ENCODE measurements at places on chromosomes 3 and 15.

DNA sequence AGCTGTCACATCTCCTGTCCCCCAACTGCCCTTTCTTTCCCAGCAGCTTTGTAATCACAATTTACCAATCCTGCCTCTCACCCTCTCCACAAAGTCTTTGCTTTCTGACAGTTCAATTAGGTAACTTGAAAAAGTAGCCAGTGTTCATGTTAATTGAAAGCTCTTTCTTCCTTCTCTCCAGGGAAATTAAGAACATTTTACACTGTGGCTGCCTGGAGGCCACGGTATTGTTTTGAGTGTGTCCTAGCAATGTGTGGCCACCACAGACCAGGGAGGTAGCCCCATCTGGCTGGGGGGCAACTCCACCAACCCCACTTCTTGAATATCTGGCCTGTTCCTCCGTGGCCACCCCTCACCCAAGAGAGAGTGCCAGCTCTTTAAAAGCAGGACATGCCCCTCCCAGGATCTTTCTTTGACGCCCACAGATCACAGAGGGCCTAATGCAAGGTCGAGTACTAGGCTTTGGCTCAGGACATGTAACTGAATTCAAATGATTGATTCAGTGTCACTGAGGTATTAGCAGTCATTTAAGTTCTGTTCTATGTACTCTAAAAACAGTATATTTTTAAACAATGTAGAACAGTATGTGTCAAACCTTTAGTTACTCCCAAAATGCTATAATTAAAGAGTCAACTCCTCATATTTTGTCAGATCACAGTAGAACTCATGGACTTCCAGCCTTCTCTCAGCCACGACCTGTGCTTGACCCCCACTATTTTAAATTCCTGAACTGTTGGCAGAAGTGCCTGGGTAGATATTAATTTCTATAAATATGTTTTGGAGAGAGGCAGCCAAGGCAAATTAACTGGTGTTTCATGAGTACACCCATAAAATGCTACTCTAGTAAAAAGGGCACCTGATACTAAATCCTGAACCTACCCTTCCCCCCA lies 164.5 kb downstream of the TNIK start:
- DNase-seq = no peak

DNA sequence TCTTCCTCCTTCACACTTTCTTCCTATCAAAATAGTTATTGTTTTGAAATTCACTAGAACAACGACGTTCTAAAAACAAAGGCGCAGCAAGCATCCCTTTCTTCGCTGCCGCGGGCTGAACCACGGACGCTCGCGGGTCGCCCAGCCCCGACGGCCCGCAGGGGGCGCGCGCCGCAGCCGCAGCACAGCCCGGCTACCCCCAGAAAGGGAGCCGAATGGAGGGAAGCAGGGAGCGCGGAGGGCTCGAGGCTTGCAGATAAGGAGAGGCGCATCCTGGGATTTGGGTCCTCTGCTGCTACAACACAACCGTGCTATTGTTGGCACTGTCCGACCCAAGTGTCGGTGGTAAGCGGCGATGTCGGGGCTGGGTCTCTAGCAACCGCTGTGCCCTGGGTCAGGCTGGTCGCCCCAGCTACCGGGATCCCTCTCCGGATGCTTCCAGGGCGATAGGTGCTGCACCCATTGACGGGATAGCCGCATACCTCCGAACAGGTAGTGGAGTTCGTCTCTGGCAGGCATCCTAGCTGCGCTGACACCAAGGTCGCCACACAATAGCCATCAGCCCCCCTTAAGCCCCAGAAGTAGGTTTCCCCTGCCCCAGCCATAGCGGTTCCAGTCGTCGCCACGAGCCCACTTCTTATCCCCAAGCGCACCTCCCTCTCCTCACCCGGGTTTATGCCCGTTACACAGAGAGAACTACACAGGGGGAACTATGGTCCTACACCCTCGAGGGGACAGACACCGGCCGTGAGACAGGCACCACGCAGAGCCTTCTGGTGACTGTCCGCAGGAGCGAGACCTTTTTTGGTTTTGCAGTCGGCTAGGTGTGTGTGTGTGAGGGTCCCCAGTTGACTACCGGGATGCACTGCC lies 6.0 kb downstream of the ONECUT1 start:
- no peak for DNase-seq

- DNase-seq = no peak
These were observed 31.4 kb downstream of the RGMA start for GRCh38 chr15:93057618-93058017.

- no peak for DNase-seq
These were observed 251.6 kb upstream of the ZPLD1 start for GRCh38 chr3:102183186-102183585.

- DNase-seq = no peak
These were observed 366.7 kb upstream of the ROBO2 start for GRCh38 chr3:76673171-76673570.

GRCh38 chr15:38873158-38873557 lies 308.5 kb upstream of the RASGRP1 start:
- DNase-seq = no peak

GRCh38 chr15:71328453-71328852 lies 213.2 kb downstream of the THSD4 start:
- no peak for DNase-seq

DNA sequence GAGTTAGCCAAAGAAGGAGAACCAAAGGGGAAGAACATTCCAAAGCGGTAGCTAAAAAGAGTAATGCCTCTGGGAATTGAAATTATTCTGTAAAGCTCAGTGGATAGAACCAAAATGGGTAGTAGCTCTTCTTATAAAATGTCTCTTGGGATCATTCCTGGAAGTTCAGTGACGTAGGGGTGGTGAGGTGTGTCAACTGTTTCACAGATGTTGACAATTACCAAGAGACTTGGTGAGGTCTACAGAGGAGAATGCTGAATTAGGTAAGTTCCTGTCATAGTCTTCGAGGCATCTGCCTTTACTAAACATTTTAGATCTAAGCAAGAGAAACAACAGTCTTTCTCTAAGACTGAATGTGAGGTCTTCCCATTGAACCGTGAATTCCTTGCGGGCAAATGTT lies 67.8 kb downstream of the TPRG1 start:
- no peak for DNase-seq

GRCh38 chr3:101725194-101725889 lies 928 bp downstream of the CEP97 start:
- DNase-seq = no peak

DNA sequence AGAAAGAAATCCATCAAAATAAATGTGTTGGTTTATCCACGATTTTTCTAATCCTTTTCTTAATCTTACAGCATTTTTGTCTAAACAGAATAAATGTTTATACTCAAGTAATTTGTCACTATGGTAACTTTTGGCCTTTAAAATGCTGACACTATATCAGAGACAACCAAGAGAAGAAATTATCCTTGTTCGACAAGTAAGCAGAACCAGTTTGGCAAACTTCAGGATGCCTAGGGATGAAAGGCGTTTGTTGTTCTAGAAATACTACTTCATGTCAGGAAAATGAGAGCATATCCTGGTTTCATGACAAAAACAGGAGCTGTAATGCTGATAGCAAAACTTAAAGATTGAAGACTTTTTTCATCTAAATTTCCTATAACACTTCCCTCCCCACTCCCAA lies 308.0 kb upstream of the ATP11B start:
- no peak for DNase-seq

DNA sequence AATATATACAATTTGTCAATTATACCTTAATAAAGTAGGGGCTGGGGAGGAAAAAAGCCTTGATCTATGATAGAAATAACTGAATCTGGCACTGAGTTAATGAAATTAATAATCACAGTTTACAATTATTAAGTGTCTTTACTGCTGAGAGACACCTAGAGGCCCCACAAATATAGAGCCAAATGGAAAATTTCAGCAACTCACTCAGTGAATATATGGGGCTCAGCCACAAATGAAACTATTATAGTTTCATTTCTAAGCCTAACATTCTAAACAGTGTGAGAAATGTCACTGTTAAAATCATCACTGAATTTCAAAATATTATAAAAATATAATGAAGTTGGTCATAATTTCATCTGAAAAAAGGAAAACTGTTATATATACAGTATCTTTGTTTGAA lies 40.3 kb downstream of the GNB4 start:
- DNase-seq = no peak

- DNase-seq = no peak
These were observed 161.2 kb upstream of the SYNPR start for GRCh38 chr3:63116922-63117321.

GRCh38 chr3:31980530-31981205 lies 394 bp downstream of the OSBPL10 start:
- peak; percentile 29 for DNase-seq

GRCh38 chr15:58344213-58345070 lies 87.3 kb upstream of the LIPC start:
- no peak for DNase-seq

- no peak for DNase-seq
These were observed 74.5 kb downstream of the TLE3 start for GRCh38 chr15:70023064-70023768.

GRCh38 chr15:51757450-51757849 lies 6.1 kb downstream of the TMOD2 start:
- no peak for DNase-seq

GRCh38 chr15:43886558-43886957 lies 59.8 kb downstream of the WDR76 start:
- DNase-seq = no peak

GRCh38 chr3:72728958-72729467 lies 119.2 kb downstream of the SHQ1 start:
- no peak for DNase-seq

GRCh38 chr3:127015282-127016042 lies 32.5 kb downstream of the PLXNA1 start:
- no peak for DNase-seq

DNA sequence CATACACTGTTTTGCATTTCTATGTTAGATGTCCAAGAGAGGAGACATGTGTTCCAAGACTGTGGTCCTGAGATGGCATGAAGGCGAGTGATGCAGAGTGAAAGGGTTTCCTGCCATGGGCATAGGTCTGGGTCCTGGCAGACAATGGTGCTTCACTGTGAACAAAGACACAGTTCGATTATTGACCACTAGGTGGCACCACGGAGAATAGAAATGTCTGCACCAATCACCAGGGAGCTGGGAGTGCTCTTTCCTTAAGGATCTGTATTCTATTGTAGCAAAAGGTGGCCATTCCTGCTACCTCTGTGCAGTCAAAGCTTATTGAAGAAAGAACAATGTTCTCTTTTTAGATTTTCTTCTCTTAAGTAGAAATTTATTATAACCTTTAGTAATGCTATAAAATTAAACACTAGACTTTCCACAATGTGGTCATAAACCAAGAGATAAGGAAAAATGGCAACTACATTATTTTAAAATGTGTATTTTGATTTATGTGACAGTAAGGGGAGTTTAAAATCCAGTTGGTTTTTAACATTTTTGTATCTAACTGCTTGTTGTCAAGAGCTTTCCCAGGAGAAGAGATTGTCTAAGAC lies 88.7 kb downstream of the GABRG3 start:
- no peak for DNase-seq

- DNase-seq = no peak
These were observed 91.7 kb upstream of the PRICKLE2 start for GRCh38 chr3:64316971-64317370.

DNA sequence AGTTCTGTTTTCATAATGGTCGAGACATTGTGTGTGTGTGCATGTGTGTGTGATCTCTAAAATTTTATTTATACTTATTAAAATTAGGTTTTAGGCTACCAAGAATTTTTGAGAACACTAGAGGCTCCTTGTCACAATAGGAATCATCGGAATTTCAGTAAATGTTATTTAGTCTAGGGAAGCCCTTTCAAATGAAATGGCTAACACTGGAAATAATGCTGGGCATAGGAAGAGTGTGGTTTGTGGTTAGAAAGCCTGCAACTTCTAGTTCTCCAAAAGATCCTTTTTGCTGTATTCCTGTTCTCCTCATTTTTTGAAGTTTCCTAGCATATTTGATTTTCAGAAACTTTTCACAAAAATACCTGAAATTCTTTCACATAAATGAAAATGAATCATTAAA lies 92.5 kb upstream of the MBNL1 start:
- no peak for DNase-seq

DNA sequence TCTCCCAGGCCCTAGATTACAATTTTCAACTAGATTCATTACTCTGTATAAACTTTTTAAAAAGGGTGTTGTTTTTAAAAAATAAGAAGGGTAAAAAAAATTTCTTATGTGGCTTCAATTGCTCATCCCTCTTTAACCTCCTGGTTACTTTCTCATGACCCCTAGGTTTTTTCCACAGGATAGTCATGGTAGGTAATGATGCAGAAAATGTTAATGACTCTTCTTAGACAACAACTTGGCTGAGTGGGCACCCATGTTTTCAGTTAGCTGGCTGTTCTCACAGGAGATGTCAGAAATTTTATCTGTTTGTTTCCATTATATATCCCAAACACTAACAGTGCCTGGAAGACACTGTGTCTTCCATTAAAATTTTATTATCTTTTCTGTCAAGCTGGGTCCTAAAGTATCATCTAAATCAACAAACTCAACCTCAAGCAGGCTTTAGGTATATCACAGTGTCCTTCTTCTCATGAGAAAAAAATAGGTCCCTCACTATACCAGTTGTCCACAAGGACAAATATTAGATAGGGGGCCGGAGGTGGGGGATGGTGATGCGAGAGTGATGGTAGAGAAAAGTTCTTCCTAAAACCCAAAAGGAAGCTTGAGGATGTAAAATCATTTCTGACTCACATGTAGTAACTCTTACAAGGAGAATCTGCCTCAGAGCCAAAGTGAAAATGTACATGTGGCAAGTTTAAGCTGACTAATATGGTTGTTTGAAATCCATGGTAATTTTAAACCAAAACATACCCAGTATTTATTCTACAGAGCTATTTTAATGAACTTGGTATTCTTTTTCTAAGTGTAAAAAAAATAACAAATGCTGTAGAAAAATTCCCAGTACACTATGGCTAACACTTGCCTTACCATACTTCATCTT lies 43.3 kb downstream of the PLOD2 start:
- DNase-seq = no peak

- no peak for DNase-seq
These were observed 460.7 kb upstream of the RASGRP1 start for GRCh38 chr15:39025321-39025720.

DNA sequence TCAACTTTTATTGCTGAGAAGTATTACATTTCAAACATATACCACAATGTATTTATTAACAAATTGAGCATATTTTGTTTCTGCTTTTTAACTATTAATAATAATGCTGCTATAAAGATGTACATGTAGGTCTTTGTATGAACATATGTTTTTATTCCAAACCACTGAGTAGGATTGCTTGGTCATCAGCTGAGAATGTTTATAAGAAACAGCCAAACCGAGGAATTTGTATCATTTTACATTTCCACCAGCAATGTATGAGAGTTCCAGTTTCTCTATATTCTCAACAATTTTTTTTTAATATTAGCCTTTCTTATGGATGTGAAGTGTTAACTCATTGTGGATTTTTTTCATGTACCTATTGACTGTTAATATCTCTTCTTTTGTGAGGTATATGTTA lies 119.5 kb upstream of the MDFIC2 start:
- DNase-seq = no peak

- DNase-seq = no peak
These were observed 667.1 kb upstream of the NR2F2 start for GRCh38 chr15:95663156-95664100.

- no peak for DNase-seq
These were observed 90.0 kb downstream of the MEGF11 start for GRCh38 chr15:66163553-66163952.

DNA sequence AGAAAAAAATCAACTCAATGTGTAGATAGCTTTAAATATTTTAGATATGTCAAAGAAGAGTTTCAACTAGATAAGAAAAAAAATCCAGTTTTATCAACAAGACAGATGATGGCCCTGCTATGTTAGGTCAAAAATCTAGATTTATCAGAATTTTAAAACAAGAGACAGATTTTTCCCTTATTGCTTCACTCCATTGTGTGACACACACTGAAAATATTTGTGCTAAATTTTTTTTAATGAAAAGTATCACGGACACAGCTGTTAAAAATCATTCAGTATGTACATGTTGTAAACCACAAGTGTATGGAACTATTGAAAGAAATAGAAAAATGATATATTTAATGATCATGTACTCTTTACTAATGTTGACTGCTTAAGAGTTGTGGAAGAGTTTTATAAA lies 43.6 kb downstream of the FOXB1 start:
- DNase-seq = no peak
